ENCODE measurements at places on chromosomes 1 and 21.

GRCh38 chr21:44984428-44984791 is 44.6 kb downstream of the SLX9 start:
- no peak for DNase-seq

DNA sequence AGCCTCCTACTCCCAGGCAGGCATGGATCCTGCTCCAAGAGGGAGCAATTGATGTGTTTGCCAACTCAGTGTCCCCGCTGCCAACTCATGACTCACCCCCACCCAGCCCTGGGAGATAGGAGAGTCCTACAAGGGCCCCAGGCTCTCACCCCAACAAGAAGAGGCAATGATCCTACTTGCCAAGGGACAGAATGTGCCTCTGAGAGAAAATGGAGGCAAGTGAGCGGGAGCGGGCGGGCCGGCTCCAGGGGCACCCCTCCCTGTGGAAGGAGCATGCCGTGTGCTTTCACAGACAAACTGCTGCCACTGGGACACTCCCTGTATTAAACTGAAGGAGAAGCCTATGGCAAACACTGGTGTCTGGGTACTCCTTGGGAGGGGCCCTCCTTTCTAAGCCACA is 16.7 kb downstream of the PKP1 start:
- DNase-seq: no peak

DNA sequence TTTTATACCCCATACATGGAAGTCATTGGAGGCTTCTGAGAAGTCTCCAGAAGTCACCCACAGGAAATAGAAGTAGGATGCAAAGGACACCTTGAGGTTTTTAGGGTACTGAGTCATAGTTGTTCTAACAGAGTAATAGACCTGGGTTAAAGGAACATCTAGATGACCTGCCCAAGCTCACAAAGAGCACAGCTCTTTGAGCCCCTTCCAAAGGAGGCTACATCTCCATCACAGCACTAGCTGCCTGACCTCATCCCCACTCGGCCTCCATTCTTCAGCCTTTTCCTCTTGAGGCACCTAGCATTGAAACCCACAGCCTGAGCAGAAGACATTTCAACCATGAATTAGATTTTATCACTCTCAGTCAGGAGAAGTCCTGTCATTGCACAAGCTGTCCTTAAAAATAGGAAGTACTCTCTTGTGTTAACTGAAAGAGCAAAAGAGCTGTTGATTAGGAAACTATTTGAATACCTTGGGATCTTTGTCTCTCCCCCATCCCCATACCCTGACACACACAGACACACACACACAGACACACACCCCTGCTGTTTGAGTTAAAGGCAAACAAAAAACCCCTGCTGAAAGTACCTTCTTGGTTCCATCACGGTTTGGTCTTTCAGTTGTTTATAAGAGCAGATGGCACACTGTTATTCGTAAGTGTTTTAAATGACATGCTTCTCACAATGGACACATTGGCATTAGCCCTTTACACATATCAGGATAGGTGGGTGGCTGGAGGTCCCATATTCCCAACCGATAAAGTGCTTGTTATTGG is 22.2 kb downstream of the MKNK1 start:
- DNase-seq: no peak

DNA sequence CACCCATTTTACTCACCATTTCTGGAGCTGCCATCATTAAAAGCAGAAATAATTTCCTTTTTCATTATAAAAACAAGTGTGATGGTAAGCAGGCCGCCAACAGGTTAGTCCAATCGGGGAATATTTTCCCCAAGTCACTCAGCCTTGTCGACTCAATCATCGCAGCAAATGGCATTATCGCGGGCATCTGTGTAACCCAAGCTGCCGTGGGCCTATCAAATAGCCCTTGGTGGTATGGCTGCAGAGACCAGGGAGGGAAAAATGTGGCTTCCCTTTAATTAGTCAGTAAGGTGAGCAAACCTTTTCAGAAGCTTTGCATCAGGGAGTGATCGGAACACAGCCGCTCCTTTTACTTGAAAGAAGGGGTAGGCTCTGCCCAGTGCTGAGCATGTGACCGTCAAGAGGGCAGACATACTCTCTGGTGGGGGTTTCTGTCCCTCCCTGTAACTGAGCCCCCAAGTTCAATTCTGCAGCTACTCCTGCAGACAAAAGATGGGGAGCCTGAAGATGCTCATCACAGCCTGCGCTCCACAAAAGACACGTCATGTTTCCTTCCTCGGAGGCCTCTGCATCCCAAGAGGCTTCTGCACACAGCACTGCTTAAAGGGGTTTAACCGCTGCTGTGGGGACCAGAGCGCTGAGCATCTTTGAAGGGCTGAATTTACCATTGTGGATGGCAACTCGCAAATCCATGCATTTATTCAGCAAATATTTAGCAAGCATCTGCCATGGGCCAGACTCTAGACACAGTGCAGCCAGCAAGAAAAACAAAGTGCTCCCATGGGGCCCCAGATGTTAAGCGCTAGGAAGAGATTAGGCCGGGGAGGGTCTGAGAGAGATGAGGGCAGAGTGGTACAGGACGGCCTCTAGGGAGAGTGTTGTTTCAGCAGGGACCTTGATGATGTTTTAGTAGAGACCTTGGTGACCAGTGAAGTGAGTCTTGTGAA is 1.2 kb upstream of the TMPRSS3 start:
- DNase-seq: no peak

- DNase-seq: no peak
Measured at GRCh38 chr21:14584357-14585095, 38.4 kb upstream of the SAMSN1 start.

Measured in amygdala (tissue), 56 donors.